T follicular helper cell (primary cell): ENCODE measurements at places on chromosomes 16 and 17.

GRCh38 chr16:86918637-86919036 lies 340.3 kb downstream of the FOXL1 start:
- DNase-seq: no peak

DNA sequence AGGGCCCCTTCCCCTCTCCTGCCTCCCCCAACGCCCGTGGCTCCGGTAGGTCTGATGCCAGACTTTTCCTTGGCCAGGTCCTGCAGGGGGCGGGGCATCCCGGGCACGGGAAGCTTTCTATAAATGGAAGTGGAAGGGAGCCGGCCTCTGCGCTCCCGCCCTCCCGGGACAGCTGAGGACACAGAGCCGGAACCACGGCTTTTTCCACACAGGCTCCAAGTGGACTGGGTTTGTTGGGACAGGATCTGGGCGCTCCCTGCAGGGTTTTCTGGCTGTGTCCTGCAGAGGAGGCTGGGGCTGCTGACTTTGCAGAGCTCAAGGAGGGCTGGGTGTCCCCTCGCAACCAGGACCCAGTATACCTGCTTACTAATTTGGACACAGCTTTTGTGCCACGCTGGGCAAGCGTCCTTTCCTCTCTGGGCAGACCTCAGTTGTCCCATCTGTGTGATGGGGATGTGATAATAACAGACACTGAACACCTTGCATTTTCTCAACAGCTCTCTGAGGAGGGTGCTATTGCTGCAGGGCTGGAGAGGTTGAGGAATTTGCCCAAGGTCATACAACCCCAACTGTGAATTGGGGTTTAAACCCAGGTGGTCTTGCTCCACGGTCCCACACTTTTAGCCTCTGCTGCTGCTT lies 1.8 kb downstream of the TNS4 start:
- no peak for DNase-seq

GRCh38 chr16:16120044-16120381 lies 103.3 kb downstream of the ABCC6 start:
- no peak for DNase-seq

GRCh38 chr17:49548051-49548505 lies 27.6 kb upstream of the NXPH3 start:
- no peak for DNase-seq

DNA sequence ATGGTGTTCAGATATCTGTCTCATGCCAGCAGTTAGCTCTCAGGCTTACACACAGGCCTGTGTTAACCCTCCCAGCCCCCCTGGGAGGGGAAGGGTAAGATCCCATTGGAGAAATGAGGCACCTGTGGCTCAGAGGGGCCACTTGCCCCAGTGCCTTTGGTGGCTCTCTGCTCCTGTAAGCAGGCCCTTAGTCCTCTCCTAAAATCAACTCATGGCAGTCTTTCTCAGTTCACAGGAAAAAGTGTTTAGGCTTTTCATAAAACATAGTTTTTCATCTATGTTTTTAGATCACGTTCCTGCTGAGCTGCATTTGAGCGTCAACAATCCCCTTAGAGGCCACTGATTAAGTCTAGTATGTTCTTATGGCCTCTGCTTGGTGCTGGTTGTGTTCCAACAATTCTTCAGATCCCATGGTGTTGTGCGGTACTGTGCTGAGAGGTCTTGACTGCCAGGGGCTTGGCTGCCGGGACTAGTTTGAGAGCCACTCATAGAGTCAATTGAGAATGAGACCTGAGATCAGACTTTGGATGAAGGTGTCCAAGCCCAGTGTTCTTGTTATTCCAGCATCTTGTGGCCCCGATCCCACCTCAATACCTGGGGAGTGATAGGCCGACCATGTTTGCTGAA lies 10.6 kb downstream of the TAOK2 start:
- DNase-seq: no peak

DNA sequence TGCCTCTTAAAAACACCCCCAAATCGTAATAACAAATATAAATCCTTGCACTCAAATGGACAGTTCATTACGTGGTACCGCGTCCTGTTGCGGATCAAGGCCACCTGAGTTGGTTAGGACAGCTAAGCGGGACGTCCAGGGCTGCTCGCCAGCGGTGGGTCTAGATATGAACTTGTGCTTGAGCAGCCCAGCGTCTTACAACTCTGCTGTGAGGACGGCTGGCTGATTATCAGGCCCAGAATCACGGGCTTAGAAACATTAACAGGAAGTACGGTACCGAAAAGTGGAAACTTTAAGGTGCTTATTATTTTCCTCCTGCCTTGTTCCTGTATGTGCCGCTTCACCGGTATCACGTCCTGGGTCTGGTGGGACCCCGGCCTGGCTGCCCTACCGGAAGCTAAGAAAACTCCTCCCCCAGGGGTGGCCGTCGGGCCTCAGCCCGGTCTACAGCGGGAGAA lies 832 bp upstream of the SRRM2 start:
- no peak for DNase-seq

DNA sequence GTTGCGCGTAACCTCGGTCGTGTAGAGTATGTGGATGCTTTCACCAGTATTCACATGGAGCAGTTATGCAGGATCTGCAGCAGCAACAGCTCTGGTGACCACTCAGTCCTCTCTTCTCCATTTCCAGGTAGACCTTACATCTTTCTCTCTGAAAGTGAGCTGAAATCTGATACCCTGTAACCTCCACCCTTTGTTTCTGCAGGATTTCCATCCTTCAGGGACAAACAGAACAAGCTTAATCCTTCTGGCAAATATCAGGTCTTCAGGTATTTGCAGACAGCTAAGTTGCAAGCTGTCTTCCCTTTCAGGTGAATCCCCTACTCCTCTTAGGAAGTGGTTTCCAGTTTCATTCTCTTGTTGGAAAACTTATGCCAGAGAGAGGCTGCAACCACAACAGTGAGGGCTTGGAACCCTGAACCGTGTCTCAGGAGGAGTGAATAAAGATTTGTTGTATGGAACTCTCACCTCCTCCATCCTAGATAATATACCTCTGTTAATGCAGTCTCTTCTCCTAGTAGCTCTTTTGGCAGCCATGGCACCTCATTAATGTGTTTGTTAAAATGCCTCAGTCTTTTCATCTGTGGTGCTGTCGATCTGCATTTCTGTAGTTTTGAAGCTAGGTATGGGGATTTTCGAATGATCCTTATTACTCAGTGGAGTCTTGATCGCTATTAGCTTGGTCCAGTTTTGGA lies 172.5 kb downstream of the PRKCA start:
- DNase-seq: no peak

DNA sequence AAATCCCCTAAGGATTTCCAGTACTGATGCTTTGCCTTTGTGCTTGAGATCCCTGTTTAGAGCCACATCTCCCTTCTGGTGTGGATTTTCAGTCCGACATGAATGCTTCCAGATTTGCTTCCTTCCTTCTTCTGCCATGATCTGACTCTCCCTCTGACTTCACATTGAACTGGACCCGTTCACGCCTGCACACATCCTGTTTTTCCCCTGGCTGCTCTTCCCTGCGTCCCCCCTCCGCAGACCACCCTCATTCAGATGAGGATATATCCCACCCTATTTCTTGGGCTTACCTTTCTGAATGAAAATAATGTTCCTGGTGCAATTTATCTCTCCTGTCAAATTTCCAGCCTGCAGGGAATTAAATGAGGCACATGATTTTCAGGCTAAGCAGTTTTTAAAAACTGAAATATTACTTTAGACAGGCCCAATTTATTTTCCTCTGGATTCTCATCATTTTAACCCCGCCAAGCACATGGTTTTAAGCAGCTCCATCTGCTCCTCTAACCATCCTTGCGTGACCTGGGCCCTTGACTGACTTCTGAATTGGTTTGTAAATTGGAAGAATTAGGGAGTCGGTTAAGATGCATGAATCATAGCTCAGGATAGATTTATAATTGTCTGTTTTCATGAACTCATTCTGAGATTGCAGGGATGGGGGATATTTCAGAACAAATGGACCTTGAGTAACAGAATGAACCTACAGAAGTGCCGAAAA lies 59.2 kb downstream of the BMERB1 start:
- no peak for DNase-seq

DNA sequence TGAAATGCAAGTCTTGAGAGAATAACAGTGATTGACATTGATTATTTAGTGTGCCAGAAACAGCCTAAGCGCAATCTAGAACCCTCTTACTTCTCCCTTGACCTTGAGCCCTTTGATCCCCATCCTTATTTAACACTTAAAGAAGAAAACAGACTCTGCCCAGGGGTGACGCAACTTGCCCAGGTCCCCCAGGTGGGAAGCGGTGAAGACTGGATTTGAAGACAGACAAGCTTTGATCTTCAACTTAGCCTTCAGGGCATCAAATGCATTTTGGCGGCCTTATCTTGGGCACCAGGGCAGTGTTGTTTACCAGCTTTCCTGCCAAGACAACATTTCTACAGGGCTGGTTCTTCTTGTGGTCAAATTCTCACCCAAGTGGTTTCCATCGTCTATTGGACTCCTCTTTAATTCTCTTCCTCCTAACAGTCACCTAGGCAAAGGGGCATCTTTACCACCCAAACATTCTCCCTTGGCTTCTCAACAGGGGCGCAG lies 8.9 kb upstream of the CIITA start:
- DNase-seq: no peak

DNA sequence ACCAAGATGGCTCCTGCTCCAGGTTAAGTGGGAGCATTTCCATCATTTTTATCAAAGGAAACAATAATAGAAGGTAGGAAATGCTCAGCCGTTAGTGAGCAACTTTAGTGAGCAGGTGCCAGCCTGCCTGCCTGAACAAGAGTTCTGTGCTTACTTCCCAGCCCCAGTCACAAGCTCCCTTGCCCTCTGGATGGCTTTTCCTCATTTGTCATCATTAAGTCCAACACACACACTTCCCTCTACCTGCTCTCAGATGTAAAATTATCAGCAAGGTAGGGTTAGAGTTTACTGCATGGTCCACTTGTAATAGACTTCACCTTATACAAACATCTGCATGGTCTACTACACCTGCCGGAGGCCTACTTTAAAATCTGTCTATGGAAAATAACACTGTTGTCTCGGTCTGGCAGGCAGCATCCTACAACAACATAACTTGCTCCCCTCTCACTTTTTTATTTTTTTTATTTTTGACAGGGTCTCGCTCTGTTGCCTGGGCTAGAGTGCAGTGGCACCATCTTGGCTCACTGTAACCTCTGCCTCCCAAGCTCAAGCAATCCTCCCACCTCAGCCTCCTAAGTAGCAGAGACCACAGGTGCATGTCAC lies 12.7 kb downstream of the TEX2 start:
- DNase-seq: no peak

DNA sequence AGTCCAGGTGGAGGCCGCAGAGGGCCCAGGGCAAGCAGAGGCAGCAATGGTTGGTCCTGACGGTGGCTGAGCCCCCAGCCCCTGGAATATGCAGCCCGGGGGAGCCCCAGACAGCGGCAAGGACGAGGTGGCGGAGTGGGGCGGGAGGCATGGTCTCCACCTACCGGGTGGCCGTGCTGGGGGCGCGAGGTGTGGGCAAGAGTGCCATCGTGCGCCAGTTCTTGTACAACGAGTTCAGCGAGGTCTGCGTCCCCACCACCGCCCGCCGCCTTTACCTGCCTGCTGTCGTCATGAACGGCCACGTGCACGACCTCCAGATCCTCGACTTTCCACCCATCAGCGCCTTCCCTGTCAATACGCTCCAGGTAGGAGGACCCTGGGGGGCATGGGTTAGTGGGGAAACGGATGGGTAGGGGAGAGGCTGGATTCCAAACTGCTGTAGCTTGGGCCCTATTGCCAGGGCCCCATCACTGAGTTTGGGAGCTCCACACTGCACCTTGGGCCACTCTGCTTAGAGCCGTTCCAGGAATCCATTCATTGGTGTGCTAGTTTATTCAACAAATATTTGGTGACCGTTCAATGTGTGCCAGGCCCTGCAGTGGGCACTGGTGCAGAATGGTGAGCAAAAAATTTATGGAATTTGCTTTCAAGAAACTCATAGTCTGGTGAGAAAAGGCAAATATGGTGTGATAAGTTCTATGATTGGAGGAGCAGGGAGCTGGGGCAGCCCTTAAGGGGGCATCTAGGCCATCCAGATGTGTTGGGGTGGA lies 3.8 kb downstream of the RASL10B start:
- DNase-seq: no peak

DNA sequence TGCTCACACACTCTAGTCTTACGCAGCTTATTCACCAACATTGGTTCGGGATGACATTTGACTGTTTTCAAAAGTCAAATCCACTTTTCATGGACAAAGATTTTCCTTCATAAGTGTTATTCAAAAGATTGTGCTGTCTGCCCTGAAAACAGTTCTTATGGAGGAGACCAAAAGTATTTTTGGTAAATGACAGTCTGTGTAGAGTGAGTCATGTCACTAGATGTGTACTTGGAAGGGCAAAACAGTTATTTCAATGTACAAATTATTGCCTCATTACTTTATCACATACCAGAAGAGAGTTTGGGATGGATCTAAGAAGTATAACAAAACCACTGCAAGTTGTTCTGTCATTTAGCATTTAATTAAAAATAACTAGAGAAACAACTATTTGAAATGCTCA lies 265.6 kb downstream of the CDH13 start:
- no peak for DNase-seq

DNA sequence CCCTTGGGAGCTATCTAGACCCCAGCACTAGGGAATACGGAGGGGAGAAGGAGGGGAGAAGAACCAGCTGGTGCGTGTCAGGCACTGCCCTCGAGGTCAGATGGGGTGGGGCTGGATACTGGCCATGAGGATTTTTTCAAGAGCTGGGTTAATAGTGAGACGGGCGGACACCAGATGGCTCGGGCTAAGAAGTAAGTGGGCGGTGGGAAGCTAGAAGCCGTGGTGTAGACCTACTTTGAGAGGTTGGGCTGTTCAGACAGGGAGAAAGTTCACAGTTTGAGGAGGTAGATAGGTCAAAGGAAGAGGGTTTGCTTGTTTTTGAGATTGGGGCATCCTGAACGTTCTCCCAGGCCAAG lies 303.8 kb downstream of the SEC14L1 start:
- no peak for DNase-seq

GRCh38 chr16:27085182-27085581 lies 18.5 kb downstream of the C16orf82 start:
- no peak for DNase-seq

DNA sequence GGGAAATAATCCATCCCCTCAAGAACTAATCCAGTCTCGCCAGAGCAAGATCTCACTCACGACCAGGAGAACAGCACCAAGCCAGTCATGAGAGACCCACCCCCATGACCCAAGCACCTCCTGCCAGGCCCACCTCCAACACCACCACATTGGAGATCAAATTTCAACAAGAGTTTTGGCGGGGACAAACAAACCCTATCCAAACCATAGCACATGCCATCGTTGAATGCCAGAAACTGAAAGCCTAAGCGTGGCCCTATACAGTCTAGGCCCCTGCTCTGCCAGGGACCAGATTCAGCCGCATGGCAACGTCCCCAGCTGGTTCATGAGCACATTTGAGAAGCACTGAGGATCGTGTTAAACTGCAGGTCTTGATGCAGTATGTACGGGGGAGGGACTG lies 57.3 kb downstream of the AXIN2 start:
- DNase-seq: no peak

DNA sequence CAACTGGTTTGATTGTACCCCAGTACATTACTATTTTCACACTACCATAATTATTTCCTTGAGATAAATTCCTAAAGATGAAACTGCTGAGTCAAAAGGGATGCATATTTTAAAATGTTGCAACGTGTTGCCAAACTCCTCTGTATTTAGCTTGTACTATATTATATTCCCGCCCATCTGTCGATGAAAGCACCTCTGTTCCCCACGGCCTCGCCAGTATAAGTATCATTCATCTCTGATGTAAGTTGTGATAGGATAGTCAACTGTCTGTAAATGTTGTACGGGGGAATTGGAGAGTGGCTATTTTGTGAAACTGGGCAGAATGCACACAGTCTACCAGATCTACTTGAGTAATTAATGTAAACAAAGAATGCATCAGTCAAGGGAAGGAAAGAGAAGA lies 47.7 kb upstream of the TNRC6A start:
- DNase-seq: no peak

GRCh38 chr17:34562387-34562786 lies 17.0 kb upstream of the TMEM132E start:
- DNase-seq: no peak

GRCh38 chr16:49575346-49576172 lies 202.0 kb downstream of the C16orf78 start:
- DNase-seq: no peak
